IMR-90 (cell line): ENCODE measurements at places on chromosomes 6 and 20.
A peak's percentile ranks its signal among the peaks of the same experiment; 100 is the strongest.

- no peaks in the 10 kb centered on the region for H3K4me1 ChIP-seq
- no peak for DNase-seq
- H3K4me3 ChIP-seq: no peak overlapping the region
- peaks cover 12% of the 10 kb centered on the region for H3K36me3 ChIP-seq
- no peaks in the 10 kb centered on the region for H3K27me3 ChIP-seq
These were observed 68.3 kb upstream of the ASF1A start for GRCh38 chr6:118825661-118826060.

GRCh38 chr6:3291987-3292386, 33.2 kb downstream of the PSMG4 start:
- H3K4me1 ChIP-seq: no peaks in the 10 kb centered on the region
- peaks cover 14% of the 10 kb centered on the region; the same call in 1 of the 2 replicates for H3K27me3 ChIP-seq
- H3K36me3 ChIP-seq: no peaks in the 10 kb centered on the region

GRCh38 chr20:38729767-38730166, 5.5 kb downstream of the SLC32A1 start:
- DNase-seq: no peak
- H3K27ac ChIP-seq: no peak overlapping the region
- H3K4me3 ChIP-seq: no peak overlapping the region
- H3K4me1 ChIP-seq: no peaks in the 10 kb centered on the region

DNA sequence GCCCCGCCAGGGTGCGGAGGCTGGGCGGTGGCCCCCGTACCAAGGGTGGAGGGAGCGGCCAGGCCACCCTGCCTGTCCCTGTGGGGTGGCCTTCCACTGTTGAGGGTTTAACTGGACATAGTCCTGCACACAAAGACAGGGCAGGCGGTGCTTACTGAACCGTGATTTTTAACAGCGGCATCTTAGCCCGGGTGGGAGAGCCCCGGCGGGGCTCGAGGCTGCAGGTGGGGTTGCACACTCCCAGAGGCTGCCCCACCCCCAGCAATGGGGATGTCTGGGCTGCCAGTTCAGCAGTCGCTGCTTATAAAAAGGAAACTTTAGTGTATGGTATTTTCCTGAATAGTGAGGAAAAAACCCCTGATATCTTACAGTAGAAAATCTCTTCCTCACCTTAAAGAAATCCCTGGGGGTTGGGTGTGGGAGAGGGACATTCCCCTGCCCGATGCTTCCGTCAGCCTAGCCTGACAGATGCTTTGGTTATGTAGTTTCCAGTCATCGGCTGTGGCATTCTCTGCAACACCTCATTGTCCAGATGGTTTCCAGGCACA, 79.4 kb downstream of the IRF4 start:
- peaks cover 15% of the 10 kb centered on the region for H3K27me3 ChIP-seq
- no peaks in the 10 kb centered on the region for H3K4me1 ChIP-seq
- H3K36me3 ChIP-seq: no peaks in the 10 kb centered on the region
- no peak overlapping the region for H3K27ac ChIP-seq

GRCh38 chr6:35219683-35220326, 6.0 kb downstream of the SCUBE3 start:
- H3K4me1 ChIP-seq: peaks cover 31% of the 10 kb centered on the region
- no peaks in the 10 kb centered on the region for H3K27me3 ChIP-seq
- no peak overlapping the region for H3K4me3 ChIP-seq

DNA sequence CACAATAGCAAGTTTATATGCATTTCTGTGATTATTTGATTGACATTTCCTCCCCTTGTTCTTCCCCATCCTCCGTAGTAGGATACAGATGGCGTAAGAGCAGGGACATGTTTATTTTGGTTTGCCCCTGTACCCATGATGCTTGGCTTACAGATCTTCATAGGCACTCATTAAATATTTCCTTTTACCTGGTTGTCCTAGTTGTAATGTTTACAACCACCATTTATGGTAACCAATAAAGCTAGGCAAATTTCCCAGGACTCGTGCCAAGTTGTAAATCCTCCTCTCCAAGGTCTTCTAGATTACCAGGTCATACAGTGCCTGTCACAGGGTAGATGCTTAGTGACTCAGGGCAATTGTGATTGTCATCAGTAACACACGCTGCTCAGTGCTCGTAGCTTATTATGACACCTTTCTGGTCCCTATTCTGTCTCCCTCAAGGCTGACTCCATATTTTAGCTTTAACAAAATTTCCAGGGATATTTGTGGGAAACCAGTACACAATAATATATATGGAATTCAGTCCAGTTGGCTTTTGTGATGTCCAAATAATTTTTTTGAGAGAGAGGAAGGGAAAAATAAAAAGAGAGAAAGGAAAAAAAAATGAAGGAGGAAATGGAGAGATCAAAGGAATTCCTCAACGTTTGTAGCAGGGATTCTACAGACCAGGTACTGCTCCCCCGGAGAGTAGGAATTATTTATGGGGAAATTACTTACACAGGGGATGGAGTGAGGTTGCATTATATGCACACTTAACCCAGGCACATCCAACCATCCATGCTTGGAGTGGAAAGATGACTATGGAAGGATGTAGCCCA, 24.6 kb downstream of the CYP24A1 start:
- DNase-seq: no peak
- H3K27ac ChIP-seq: no peak overlapping the region
- H3K4me3 ChIP-seq: no peak overlapping the region
- H3K36me3 ChIP-seq: no peaks in the 10 kb centered on the region
- no peaks in the 10 kb centered on the region for H3K4me1 ChIP-seq

- DNase-seq: no peak
- no peaks in the 10 kb centered on the region for H3K36me3 ChIP-seq
- H3K27me3 ChIP-seq: peaks cover 14% of the 10 kb centered on the region
- H3K27ac ChIP-seq: no peak overlapping the region
- no peak overlapping the region for H3K4me3 ChIP-seq
These were observed 130.3 kb downstream of the GRM4 start for GRCh38 chr6:34015586-34015985.

DNA sequence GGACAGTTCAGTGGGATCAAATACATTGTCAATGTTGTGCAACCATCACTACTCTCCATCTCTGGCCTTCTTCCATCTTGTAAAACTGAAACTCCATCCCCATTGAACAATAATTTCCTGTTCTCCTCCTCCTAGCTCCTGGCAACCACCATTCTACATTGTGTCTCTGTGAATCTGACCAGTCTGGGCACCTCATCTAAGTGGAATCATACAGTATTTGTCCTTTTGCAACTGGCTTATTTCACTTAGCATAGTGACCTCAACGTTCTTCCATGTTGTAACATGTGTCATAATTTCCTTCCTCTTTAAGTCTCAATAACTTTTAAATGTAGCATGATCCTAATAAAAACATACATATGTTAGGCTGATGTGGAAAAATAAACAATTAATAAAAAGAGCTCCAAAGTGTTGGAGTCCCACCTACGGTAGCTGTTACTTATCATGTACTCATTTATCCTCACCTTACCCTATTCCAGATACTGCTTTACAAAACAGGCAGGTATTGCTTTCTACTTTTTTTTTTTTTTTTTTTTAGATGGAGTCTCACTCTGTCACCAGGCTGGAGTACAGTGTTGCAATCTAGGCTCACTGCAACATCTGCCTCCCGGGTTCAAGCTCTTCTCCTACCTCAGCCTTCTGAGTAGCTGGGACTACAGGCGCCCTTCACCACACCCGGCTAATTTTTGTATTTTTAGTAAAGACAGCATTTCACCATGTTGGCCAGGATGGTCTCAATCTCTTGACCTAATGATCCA, 91.9 kb downstream of the TNFAIP3 start:
- H3K4me3 ChIP-seq: no peak overlapping the region
- peaks cover 2% of the 10 kb centered on the region for H3K27me3 ChIP-seq
- no peaks in the 10 kb centered on the region for H3K4me1 ChIP-seq
- no peak for DNase-seq

- no peak overlapping the region for H3K4me3 ChIP-seq
- peaks cover 29% of the 10 kb centered on the region for H3K4me1 ChIP-seq
- H3K27ac ChIP-seq: peak overlapping the region; percentile 88
- peak; percentile 98 for DNase-seq
These were observed 41.0 kb upstream of the RAB23 start for GRCh38 chr6:57262901-57263694.

- H3K36me3 ChIP-seq: no peaks in the 10 kb centered on the region
- H3K27ac ChIP-seq: no peak overlapping the region
- H3K4me3 ChIP-seq: no peak overlapping the region
These were observed 161.2 kb upstream of the OGFRL1 start for GRCh38 chr6:71127374-71127773.

DNA sequence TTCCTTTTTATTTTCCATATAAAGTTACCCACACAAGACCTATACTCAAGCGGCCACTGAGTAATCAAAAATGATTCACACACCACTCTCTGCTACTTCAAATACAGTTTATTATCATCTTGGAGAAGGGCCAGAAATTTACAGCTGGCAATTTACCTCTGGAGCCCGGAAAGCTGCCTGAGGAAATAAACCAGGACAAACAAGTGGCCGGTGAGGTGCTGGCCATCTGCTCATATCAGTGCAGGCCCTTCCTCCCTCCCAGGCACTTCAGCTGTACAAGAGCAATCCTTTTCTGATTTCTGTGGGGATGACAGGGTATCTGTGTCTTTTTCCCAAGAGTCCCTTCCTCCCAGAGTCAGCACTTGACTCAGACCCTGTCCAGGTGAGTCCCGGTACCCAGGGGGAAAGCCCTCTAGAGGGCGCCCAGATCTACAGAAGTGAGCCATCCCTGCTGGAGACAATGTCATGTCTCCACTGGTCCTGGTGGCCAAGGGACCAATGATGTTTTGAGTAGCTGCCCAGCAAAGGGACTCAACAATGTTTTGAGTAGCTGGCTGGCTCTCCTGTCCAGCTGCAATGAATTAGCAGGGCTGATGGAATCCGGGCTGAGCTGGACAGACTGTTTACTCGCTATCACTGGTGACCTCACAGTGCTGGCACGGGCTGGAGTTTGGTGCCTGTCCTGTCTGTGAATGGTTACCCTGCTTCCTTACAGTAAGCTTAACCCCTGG, 23.6 kb downstream of the LRP11 start:
- H3K27me3 ChIP-seq: no peaks in the 10 kb centered on the region
- peaks cover 20% of the 10 kb centered on the region for H3K4me1 ChIP-seq
- peaks cover 23% of the 10 kb centered on the region for H3K36me3 ChIP-seq
- H3K27ac ChIP-seq: peak overlapping the region; percentile 20

- H3K27ac ChIP-seq: no peak overlapping the region
- H3K36me3 ChIP-seq: no peaks in the 10 kb centered on the region
- no peak for DNase-seq
- no peaks in the 10 kb centered on the region for H3K27me3 ChIP-seq
These were observed 52.4 kb downstream of the ANKS1A start for GRCh38 chr6:34941421-34941820.

DNA sequence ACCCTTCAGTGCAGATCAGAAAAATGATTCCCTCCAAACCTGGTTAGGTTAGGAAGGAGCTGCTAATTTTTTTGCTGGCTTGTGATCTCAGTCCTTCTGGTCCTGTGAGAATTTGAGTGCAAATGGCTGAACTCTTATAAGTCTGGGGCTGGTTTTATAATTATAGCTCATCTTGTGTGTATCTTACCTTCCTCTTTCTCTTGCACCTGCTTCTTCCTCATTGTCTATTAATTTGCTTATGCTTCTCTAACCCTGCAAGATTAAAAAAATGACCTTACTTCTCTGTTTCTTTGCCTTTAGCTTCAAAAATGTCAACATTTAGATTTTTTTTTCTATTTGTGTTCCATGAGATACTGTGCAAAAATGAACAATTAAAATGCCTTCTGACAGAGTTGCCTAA, 576.2 kb downstream of the DHX35 start:
- H3K27me3 ChIP-seq: no peaks in the 10 kb centered on the region
- no peaks in the 10 kb centered on the region for H3K36me3 ChIP-seq
- H3K4me3 ChIP-seq: no peak overlapping the region
- no peaks in the 10 kb centered on the region for H3K4me1 ChIP-seq
- DNase-seq: no peak

- peak overlapping the region; percentile 57 for H3K4me3 ChIP-seq
- no peaks in the 10 kb centered on the region for H3K27me3 ChIP-seq
- H3K27ac ChIP-seq: peak overlapping the region; percentile 64
- peak; percentile 18 for DNase-seq
- peaks cover 4% of the 10 kb centered on the region for H3K4me1 ChIP-seq
- peaks cover 18% of the 10 kb centered on the region for H3K36me3 ChIP-seq
These were observed 512 bp downstream of the TAP1 start for GRCh38 chr6:32852844-32853540.

GRCh38 chr6:69848552-69848951, 17.8 kb upstream of the COL19A1 start:
- no peaks in the 10 kb centered on the region for H3K36me3 ChIP-seq
- H3K4me3 ChIP-seq: no peak overlapping the region

DNA sequence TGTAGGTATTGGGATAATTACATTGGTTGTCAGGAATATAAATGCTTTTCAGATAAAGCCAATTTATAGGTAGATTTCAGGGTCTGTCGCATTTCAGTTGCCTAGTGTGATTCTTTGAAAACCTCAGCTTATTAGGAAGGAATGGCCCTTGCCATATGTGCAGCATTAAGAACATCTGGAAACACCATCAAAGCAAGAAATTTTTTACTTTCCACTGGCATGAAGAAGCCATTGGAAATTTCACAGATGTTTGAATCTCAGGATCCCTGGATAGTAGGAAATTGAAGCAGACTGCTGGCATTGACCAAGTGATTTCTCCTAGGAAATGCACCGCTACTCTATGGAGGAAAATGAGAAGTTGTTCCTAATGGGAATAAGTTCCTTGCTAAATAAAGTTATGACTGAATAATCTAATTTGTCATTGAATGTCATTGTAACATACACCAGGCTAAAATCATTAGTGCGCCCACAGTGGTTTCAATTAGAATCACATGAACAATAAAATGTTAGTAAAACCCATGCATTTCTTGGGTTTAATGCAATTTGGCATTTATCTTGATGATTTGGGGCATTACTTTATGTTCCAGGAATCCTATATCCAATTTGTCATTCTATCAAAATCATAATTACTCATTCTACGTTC, 950.1 kb downstream of the EPHA7 start:
- no peaks in the 10 kb centered on the region for H3K36me3 ChIP-seq
- no peaks in the 10 kb centered on the region for H3K4me1 ChIP-seq
- H3K27me3 ChIP-seq: no peaks in the 10 kb centered on the region
- no peak for DNase-seq

- no peaks in the 10 kb centered on the region for H3K4me1 ChIP-seq
- no peak overlapping the region for H3K27ac ChIP-seq
- no peak for DNase-seq
- H3K4me3 ChIP-seq: no peak overlapping the region
- H3K36me3 ChIP-seq: no peaks in the 10 kb centered on the region
These were observed 483.8 kb downstream of the TFAP2B start for GRCh38 chr6:51302431-51302830.

DNA sequence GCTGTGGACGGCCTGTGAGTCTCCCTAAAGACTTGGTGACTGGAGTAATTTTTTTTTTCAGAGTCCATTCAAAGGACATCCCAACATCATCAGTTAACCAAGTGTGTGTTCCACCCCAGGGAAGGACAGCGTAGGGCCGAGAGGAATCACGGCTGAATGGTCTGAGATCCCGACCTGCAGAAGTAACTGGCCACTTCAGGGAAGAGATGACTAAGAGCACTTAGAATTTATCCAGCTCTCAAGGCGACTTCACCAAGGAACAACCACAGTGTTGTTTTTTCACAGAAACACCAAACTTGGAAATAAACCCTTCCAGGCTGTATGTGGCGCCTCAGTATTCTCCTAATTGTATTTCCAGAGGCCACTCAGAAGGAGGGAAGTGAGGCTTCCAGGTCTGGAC, 231.6 kb downstream of the FNDC1 start:
- H3K4me3 ChIP-seq: no peak overlapping the region
- no peak overlapping the region for H3K27ac ChIP-seq
- no peaks in the 10 kb centered on the region for H3K4me1 ChIP-seq
- H3K36me3 ChIP-seq: no peaks in the 10 kb centered on the region
